Neural progenitor cell (in vitro differentiated cells): ENCODE measurements at places on chromosomes 1 and 21. TPM values are rescaled to one million over a fixed set of nuclear protein-coding genes. Genes with fewer than 3 reads are reported as not detected.

Gene CD1B
- not detected in 2 replicates for total RNA-seq

Gene SPRR1A
- not detected in 2 replicates for total RNA-seq

Gene GJA4
- total RNA-seq: not detected in 2 replicates

Gene LRRC71
- not detected in 2 replicates for total RNA-seq

Gene DISP3
- 2.0 and 3.4 TPM in 2 replicates for total RNA-seq

Gene ANXA9
- 0.77 TPM in 1 of 2 replicates, not detected in the other for total RNA-seq

Gene KRTAP12-3
- total RNA-seq: not detected in 2 replicates

Gene C1QC
- not detected in 2 replicates for total RNA-seq

Gene MLLT11
- total RNA-seq: 27.9 and 37.0 TPM in 2 replicates

Gene PRKACB
- total RNA-seq: 28.9 and 44.1 TPM in 2 replicates

- no peak overlapping the region for H3K4me3 ChIP-seq
- H3K36me3 ChIP-seq: peaks cover 12% of the 10 kb centered on the region
- H3K4me1 ChIP-seq: peaks cover 20% of the 10 kb centered on the region
- no peaks in the 10 kb centered on the region for H3K27me3 ChIP-seq
- no peak for DNase-seq
These were observed 27.4 kb downstream of the RRP15 start for GRCh38 chr1:218312509-218312908.

GRCh38 chr1:201578008-201578888 lies 39.3 kb downstream of the NAV1 start:
- DNase-seq: no peak
- H3K36me3 ChIP-seq: no peaks in the 10 kb centered on the region
- peaks cover 12% of the 10 kb centered on the region for H3K4me1 ChIP-seq
- H3K27me3 ChIP-seq: no peaks in the 10 kb centered on the region

DNA sequence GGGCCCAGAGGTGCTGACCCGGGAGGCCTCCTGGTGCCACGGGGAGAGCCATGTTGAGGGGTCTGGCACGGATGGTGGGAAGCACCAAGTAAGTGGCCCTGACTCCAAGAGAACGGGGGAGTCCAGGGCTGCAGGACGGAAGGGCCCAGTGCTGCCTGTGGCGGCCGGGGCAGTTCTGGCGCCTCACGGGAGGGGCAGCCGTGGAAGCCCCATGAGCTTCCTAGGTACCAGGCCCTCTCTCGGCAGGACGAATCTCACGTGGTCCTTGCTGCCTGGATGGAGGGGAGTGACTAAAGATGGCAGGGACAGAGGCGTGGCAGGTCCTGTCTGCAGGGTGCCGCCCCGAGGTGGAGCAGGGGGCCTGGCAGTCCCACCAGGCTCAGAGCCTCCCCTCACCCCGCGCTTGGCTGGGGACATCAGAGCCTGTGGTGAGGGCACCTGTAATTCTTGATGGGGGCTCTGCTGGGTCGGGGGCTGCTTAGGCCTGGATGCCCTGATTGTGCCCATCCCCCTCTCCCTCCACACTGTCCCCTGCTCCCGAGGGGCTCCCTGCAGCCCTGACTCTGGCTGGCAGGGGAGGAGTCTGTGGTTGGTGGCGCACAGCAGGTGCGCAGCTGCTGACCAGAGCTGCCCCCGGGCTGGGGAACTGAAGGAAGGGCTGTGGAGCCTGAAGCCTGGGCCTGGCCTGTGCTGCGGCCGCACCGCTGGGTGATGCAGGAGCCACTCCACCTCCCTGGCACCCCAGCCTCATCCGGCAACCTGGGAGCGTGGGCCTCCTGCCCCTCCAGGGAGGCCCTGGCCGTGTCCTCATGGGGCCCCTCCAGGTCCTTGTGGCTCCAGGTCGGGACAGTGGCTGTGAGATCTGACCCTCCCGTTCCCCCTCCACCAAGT lies 31.4 kb downstream of the POFUT2 start:
- H3K27me3 ChIP-seq: no peaks in the 10 kb centered on the region
- no peaks in the 10 kb centered on the region for H3K36me3 ChIP-seq
- peaks cover 17% of the 10 kb centered on the region for H3K4me1 ChIP-seq
- H3K27ac ChIP-seq: peak overlapping the region; percentile 41
- DNase-seq: no peak

DNA sequence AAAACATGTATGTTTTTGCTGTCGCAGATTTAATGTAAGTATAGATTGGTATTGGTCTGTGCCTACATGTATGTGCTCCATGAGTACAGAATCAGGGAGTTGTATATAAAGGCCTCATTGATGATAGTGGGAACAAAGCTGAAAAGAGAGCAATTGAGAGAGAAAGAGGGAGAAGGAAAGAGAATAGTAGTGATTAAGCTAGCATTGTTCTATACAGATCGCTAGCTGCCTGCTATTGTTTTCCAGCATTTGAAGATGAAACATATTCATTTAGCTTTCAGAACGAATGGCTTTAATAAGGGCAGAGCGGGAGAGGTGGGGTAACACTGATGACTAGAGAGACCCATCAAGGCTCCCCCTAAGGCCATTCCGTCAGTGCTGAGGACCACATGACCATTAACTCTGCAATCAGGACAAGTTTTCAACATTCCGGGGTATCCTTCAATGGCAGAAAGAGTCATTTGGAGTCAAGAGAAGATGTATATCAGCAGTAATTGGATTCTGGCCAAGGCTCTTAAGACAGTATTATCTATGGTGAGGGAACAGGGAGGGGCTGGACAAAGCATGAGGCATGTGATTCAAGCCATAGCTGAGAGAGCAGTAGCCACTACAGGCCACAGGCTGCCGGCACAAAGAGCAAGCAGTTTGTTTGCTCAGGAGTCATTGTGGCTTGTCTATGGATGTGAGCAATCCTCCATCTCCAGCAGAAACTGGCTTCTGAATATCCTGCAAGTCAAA lies 176.5 kb downstream of the PBX1 start:
- H3K4me3 ChIP-seq: no peak overlapping the region
- H3K27me3 ChIP-seq: no peaks in the 10 kb centered on the region
- peaks cover 37% of the 10 kb centered on the region for H3K4me1 ChIP-seq
- DNase-seq: peak; percentile 38

DNA sequence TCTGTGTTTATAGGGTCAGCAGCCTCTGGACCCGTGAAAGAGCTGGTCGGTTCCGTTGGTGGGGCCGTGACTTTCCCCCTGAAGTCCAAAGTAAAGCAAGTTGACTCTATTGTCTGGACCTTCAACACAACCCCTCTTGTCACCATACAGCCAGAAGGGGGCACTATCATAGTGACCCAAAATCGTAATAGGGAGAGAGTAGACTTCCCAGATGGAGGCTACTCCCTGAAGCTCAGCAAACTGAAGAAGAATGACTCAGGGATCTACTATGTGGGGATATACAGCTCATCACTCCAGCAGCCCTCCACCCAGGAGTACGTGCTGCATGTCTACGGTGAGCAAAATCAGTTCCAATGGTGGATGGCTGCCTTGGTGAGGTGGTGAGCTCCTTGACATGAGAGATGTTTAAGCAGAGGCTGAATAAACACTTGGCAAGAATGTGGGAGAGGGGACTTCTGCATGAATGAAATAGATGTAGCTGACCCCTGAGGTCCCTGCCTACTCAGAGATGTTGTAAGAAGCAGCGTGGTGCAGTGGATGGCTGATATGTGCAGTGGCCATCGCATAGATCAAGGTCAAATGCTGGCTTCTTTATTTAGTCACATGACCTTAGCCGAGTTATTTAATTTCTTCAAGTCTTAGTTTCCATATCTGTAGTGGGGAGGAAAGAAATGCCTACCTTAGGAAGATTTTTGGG lies 9.3 kb downstream of the SLAMF7 start:
- no peak overlapping the region for H3K27ac ChIP-seq
- no peaks in the 10 kb centered on the region for H3K27me3 ChIP-seq
- no peak overlapping the region for H3K4me3 ChIP-seq
- no peaks in the 10 kb centered on the region for H3K4me1 ChIP-seq

GRCh38 chr21:45465105-45465504 lies 60.1 kb downstream of the COL18A1 start:
- no peaks in the 10 kb centered on the region for H3K27me3 ChIP-seq
- H3K27ac ChIP-seq: no peak overlapping the region
- no peak overlapping the region for H3K4me3 ChIP-seq
- no peak for DNase-seq

- H3K4me3 ChIP-seq: no peak overlapping the region
- no peak for DNase-seq
- H3K36me3 ChIP-seq: no peaks in the 10 kb centered on the region
- H3K27ac ChIP-seq: no peak overlapping the region
These were observed 13.1 kb upstream of the CLCA2 start for GRCh38 chr1:86410879-86411278.

- no peaks in the 10 kb centered on the region for H3K4me1 ChIP-seq
- no peaks in the 10 kb centered on the region for H3K27me3 ChIP-seq
- no peaks in the 10 kb centered on the region for H3K36me3 ChIP-seq
- no peak overlapping the region for H3K4me3 ChIP-seq
- DNase-seq: no peak
- no peak overlapping the region for H3K27ac ChIP-seq
These were observed 101.0 kb downstream of the NGF start for GRCh38 chr1:115237023-115237422.

- no peaks in the 10 kb centered on the region for H3K27me3 ChIP-seq
- no peak overlapping the region for H3K4me3 ChIP-seq
- no peaks in the 10 kb centered on the region for H3K36me3 ChIP-seq
- no peak overlapping the region for H3K27ac ChIP-seq
- H3K4me1 ChIP-seq: peaks cover 19% of the 10 kb centered on the region
These were observed 24.5 kb upstream of the SLC26A9 start for GRCh38 chr1:205967554-205968335.

- H3K4me3 ChIP-seq: no peak overlapping the region
- H3K4me1 ChIP-seq: no peaks in the 10 kb centered on the region
- no peak overlapping the region for H3K27ac ChIP-seq
- DNase-seq: no peak
- no peaks in the 10 kb centered on the region for H3K27me3 ChIP-seq
- no peaks in the 10 kb centered on the region for H3K36me3 ChIP-seq
These were observed 52.5 kb downstream of the NMNAT2 start for GRCh38 chr1:183365676-183366075.

DNA sequence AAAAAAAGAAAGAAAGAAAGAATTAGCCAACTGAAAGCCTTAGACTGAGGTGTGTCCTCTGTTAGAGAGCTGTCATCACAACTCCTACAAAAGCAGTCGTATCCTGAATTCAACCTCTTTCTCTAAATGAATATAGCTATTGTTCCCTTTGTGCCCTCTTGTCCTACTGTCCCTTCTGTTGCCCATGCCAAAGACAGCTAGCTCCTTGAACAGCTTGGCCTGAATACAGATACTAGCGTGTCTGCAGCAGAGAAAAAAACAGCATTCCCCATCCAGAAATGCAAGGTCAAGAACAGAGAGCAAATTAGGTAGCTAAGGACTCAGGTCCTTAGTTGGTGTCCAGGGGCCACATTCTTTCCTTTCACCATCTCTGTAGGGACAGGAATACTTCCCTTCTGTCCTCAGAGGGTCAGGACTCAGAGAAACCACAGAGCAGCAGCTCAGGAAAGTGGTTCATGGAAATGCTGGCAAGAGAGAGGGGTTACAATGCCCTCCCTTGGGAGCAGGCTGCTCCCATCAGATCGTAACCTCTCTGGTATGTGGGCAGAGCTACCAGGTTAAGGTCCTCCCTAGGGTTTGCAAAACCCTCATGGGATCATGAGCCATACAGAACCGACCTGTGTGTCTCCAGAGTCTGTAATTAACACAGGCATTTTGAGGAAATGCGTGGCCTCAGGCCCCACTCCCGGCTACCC lies 1.8 kb upstream of the ZBTB48 start:
- DNase-seq: no peak
- H3K27ac ChIP-seq: no peak overlapping the region
- no peak overlapping the region for H3K4me3 ChIP-seq

- H3K27ac ChIP-seq: no peak overlapping the region
- no peaks in the 10 kb centered on the region for H3K36me3 ChIP-seq
- no peak overlapping the region for H3K4me3 ChIP-seq
- no peak for DNase-seq
- peaks cover 28% of the 10 kb centered on the region for H3K4me1 ChIP-seq
- H3K27me3 ChIP-seq: no peaks in the 10 kb centered on the region
These were observed 29.0 kb downstream of the DUSP10 start for GRCh38 chr1:221712776-221713431.

- H3K4me3 ChIP-seq: no peak overlapping the region
- H3K27ac ChIP-seq: no peak overlapping the region
- DNase-seq: no peak
- peaks cover 45% of the 10 kb centered on the region for H3K27me3 ChIP-seq
- peaks cover 5% of the 10 kb centered on the region for H3K4me1 ChIP-seq
- no peaks in the 10 kb centered on the region for H3K36me3 ChIP-seq
These were observed 961 bp upstream of the FUCA1 start for GRCh38 chr1:23869051-23869450.

DNA sequence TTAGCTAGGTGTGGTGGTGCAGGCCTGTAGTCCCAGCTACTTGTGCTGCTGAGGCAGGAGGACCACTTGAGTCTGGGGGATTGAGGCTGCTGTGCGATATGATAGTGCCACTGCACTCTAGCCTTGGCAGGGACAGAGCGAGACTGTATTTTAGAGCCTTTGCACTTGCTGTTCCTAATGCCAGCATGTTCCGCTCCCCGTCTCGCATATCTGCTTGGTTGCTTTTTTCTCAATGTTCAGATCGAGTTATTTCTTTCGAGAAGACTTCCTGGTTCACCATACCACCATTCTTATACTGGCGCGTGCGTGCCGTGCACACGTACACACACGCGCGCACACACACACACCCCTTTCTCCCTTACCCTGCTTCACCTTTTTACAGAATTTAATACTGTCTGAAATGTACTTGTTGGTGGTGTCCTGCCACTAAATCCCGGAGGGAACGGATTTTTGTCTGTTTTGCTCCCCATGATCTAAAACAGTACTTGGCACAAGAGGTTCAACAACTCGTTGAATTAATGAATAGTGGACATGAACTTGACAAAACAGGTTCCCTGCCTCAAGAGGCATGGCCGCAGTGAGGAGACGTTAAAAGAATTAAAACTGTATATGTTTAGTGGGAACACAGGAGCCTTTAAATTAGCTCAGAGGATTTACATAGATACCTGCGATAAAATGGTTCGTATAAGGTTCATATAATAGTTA lies 1.1 kb upstream of the RPRD2 start:
- no peaks in the 10 kb centered on the region for H3K36me3 ChIP-seq
- peak overlapping the region; percentile 99 for H3K27ac ChIP-seq
- DNase-seq: no peak
- H3K4me1 ChIP-seq: peaks cover 18% of the 10 kb centered on the region

- H3K27ac ChIP-seq: no peak overlapping the region
- no peak for DNase-seq
- no peaks in the 10 kb centered on the region for H3K4me1 ChIP-seq
- no peaks in the 10 kb centered on the region for H3K36me3 ChIP-seq
- no peaks in the 10 kb centered on the region for H3K27me3 ChIP-seq
These were observed 40.3 kb downstream of the GPATCH2 start for GRCh38 chr1:217590598-217590997.

DNA sequence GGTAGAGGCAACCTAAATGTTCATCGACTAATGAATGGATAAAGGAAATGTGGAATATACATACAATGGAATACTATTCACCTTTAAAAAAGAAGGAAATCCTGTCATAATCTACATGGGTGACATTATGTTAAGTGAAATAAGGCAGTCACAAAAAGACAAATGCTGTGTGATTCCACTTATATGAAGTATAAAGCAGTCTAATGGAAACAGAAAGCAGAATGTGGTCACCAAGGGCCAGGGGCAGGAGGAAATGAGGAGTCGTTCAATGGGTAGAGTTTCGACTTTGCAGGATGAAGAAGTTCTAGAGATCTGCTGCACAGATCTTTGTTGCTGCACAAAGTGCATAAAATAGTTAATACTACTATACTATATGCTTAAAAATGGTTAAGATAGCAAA lies 7.8 kb downstream of the DIPK1A start:
- H3K4me1 ChIP-seq: peaks cover 17% of the 10 kb centered on the region
- no peak overlapping the region for H3K27ac ChIP-seq
- no peaks in the 10 kb centered on the region for H3K27me3 ChIP-seq
- DNase-seq: no peak

- no peak for DNase-seq
- H3K36me3 ChIP-seq: no peaks in the 10 kb centered on the region
- no peaks in the 10 kb centered on the region for H3K27me3 ChIP-seq
- no peak overlapping the region for H3K27ac ChIP-seq
- no peak overlapping the region for H3K4me3 ChIP-seq
These were observed 444.9 kb upstream of the PKN2 start for GRCh38 chr1:88239205-88239604.
